ENCODE measurements at places on chromosomes 12 and 14.
A peak's percentile ranks its signal among the peaks of the same experiment; 100 is the strongest.

DNA sequence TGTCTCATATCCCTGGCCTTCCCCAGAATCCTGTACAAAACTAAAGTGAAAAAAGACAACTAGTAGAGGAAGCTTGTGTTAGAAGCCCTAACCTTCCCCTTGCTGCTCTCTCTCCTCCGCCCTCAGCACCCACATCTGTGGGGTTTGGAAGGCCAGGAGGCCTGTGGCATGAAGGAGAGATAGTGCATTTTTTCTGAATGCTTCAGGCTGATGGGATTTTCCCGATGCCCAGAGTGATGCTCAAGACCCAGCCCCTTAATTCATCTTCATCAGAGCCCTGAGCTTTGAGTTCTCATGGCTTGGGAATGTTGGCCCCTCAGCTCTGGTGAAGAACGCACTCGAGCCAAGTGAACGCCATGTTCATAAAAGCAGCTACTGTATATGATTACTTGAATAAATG is 5.9 kb downstream of the FGF6 start:
- DNase-seq = no peak

GRCh38 chr12:123076604-123077297 is 74.1 kb downstream of the PITPNM2 start:
- no peak for DNase-seq

- no peak for DNase-seq
Observed at GRCh38 chr14:104599446-104599845, 5.1 kb downstream of the TMEM179 start.

- DNase-seq = no peak
Observed at GRCh38 chr12:107484230-107484629, 201.4 kb upstream of the PWP1 start.

GRCh38 chr12:122028165-122028904 is 6.7 kb downstream of the BCL7A start:
- no peak for DNase-seq

GRCh38 chr12:46179693-46180452 is 89.0 kb downstream of the SLC38A1 start:
- no peak for DNase-seq

DNA sequence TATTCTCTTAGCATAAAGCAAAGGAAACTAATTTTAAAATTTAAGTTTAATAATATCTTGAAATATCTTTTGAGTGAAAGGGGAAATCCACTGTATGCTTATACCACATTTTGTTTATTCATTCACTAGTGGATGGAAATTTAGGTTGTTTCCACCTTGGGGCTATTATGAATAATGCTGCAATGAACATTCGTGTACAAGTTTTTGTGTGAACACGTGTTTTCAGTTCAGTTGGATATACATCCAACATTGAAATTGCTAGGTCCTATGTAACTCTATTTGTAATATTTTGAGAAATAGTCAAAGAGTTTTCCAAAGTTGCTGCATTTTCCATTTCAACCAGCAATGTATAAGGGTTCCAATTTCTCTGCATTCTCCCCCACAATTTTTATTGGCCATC is 83.7 kb upstream of the ETV6 start:
- DNase-seq = no peak

GRCh38 chr12:114902665-114903064 is 218.7 kb upstream of the TBX3 start:
- no peak for DNase-seq

DNA sequence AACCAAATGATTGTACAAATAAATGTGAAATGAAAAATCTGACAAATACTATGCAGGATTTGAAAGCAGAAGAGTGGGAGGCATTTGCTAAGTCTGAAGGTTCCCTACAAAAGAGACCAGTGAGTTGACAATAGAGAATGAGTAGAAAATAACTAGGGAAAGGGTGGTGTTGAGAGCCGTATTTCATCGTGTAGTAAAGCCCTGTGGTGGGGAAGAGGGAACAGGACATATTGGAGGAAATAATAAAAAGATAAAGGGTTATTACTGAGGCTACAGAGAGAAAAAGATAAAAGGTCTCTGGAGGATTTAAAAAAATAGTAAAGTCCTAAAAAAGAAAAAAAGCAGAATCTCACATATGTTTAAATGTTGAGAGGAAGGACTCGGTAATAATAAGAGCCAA is 268.8 kb downstream of the DUSP6 start:
- DNase-seq = no peak

GRCh38 chr12:50505675-50506530 is 1.1 kb downstream of the DIP2B start:
- DNase-seq = no peak

DNA sequence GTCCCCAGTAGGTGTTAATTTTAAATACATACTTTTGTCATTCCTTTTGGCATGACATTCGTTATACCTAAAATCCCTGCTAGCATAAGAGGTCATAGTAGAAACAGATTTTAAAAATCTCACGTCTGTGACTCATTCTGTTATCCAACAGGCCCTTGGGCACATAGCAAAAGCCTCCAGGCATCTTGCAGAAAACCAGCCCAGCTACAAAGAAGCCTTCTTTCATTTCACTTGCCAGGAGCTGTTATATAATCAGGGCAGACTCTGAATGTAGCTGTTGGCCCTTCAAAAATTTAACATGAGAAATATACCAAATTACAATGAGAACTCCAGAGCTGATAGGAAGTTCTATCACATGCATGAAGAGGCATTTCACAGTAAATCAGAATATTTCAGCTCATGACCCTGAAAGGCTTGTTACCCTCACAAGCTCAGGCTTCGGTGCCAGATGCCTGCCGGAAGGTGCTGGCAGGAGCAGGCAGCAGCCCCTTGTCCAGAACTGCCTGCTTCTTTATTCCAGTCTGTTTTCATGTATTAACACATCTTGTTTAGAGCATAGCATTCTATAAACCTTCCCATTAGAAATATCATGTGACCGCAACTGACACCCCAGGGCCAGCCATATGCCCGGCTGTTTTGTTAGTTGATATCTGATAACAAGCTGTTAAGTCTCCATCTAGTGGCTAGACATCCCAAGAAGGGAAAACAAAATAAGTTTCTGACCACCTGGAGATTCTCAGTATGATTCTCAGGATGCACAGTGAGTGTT is 17.8 kb downstream of the E2F7 start:
- DNase-seq = no peak

GRCh38 chr12:43210485-43211192 is 341.4 kb downstream of the ADAMTS20 start:
- DNase-seq = peak; percentile 10

- DNase-seq = no peak
Observed at GRCh38 chr14:95048771-95049312, 108.5 kb downstream of the DICER1 start.

GRCh38 chr12:124558313-124558712 is 9.1 kb downstream of the NCOR2 start:
- DNase-seq = no peak

DNA sequence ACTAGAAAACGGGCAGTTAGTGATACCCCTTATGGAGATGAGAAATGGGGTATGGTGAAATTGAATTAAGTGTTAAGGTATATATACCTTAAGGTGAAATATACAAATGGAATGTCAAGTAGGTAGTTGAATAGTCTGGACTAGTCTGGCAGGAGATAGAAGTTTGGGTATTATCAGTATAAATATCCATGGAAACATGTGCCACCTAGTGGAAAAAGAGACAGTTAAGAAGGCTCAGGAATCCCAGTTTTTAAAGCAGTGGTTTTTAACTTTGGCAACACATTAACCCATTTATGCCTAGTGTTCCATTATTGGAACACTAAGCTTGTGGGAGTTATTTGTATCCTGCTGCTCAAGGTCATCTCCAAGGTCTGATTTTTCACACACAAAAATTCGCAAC is 38.6 kb upstream of the TPH2 start:
- DNase-seq = peak; percentile 11

DNA sequence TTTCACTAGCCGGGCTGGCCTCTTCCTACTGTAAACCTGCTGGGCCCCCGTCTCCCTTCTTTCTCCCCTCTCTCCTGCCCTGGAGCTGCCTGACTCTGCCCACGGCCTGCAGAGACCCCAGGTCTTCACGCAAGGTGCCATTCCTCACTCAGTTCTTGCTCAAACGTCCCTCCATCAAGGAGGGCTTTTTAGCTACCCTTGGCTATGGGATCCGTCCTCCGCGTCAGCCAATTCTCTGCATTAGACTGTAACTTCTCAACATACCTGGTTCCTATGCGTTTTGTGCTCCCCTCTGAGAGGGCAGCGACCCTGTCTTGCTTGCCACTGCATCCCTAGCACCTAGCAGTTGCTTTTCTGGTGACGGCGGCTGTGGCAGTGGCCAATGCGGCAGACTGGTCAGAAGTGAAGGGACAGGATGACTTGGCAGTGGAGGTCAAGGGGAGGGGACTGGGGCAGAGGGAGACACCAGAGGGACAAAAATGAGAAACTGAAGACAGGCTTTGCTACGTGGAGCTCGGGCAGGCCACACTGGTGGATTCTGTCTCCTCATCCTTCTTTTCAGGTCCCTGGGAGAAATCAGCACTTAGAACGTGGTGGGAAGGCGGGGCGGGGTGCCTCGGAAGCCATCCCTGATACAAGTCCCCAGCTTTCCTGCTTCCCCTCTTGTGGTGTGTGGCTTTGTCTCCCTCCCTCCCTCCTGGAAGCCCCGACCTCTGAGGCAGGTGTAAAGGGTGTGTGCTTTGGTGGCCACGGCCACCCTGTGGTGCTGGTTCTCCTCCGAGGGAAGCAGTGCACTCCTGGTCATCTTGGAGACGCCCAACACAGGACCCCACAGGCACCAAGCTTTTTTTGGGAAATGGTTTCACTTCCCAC is 1.8 kb downstream of the B3GNT4 start:
- DNase-seq = no peak

- no peak for DNase-seq
Observed at GRCh38 chr12:25018146-25018545, 69.2 kb upstream of the BCAT1 start.

DNA sequence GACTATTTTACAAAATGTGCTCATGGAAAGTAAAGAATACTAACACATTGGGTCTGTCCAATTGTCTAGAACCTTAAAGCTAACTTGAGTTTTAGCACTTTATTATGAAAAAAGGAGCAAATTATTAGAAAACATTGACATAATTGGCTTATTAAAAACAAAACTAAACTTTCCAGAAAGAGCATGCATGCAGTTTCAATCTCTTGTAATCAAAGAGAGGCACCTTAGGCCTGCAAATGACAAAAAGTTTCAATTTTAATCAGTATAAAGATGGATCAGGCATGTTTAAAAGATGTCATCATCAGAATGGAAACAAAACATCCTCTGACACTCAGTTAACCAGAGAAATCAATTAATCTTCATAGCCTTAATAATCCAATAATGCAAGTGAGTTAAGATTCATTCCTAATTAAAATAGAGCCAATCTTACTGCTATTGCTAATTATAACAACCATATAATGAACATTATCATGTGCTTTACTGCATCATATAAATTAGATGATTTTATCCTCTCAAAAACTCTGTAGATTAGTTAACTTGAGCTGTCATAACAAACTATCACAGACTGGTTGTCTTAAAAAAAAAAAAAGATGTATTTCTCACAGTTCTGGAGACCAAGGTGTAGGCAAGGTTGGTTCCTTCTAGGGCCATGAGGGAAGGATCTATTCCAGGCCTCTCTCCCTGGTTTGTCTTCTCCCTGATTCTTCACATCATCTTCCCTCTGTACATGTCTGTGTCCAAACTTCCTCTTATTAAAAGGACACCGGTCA is 131.4 kb downstream of the RPAP3 start:
- DNase-seq = no peak

DNA sequence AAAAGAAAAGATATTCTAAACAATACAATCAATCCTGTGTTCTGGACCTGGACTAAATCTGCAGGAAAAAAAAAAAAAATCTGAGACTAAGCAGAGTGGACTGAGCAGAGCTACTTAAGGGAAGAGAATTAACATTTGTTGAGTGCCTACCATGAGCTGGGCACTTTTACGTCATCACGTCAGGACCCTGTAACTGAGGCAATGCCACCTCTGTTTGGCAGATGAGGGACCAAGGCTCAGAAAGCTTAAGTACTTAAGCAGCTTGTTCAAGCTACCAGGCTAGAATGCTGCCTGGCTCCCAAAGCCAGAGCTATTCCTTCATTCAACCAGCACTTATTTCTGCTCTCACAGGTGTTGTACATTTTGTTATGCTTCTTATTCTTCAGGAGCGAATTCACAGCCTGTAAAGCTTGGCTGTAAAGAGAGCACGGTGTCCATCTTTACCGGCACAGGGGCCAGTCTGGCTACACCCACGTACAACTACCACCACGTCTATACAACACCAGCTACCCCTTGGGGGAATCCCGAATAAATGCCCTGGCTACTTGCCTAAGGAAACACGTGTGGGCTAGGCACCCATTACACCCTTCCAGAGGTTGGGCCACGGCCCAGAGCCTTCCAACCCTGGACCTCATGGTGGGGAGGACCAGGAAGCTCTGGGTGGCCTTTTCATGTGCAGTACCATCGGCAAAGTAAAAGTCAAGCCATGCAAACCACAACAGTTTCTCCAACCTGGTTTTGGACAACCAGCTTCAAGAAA is 27.0 kb downstream of the TMCC3 start:
- DNase-seq = no peak

- DNase-seq = peak; percentile 14
Observed at GRCh38 chr12:59084511-59085375, 164.4 kb upstream of the LRIG3 start.

- DNase-seq = no peak
Observed at GRCh38 chr12:462936-463705, 3.4 kb downstream of the B4GALNT3 start.

- DNase-seq = no peak
Observed at GRCh38 chr12:57165741-57166140, 18.3 kb upstream of the LRP1-AS start.

DNA sequence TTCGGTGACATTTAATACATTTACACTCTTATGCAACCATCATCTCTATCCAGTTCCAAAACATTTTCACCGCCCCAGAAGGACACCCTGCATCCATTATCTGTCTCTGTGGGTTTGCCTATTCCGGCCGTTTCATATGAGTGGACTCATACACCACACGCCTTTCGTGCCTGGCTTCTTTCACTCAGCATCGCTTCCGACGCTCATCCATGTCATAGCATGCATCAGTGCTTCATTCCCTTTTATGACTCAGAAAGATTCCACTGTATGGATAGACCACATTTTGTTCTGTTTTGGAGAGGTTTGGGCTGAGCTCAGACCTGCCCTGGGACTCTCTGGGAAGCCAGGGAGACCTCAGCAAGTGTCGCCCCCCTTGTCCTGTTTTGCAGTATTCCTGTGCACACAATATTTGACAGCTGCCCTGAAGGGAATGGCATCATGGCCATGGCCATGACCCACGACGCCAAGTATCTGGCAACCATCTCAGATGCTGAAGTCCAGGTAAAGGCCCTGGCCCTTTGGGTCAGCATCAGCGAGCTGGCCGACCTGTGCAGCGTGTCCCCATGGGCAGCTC is 23.8 kb downstream of the CFAP251 start:
- no peak for DNase-seq

DNA sequence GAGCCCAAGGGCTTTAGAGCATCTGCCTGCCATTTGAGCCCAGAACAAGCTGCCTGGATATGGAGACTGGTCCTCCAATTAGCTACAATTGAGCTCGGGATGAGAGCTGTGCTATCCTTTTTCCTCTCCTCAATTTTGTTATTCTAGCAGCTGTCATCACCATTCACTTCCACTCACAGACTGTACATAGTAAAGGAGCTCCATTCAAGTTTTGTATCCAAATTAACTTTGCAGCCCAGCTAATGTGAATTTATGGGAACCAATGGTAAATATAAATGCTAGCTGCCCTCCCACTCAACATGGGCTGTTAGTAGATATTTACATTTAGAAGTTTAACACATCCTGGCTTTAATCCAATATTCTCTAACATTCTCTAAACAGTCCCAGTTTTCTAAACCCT is 44.6 kb downstream of the BMP4 start:
- DNase-seq = no peak

GRCh38 chr12:125408718-125409117 is 343.5 kb downstream of the AACS start:
- no peak for DNase-seq

GRCh38 chr14:99884834-99885648 is 91.8 kb downstream of the EML1 start:
- DNase-seq = peak; percentile 62
